ENCODE measurements at places on chromosomes 6 and 20.
A peak's percentile ranks its signal among the peaks of the same experiment; 100 is the strongest.

GRCh38 chr6:135012764-135013163, 41.9 kb downstream of the HBS1L start:
- peak; percentile 31 for DNase-seq

DNA sequence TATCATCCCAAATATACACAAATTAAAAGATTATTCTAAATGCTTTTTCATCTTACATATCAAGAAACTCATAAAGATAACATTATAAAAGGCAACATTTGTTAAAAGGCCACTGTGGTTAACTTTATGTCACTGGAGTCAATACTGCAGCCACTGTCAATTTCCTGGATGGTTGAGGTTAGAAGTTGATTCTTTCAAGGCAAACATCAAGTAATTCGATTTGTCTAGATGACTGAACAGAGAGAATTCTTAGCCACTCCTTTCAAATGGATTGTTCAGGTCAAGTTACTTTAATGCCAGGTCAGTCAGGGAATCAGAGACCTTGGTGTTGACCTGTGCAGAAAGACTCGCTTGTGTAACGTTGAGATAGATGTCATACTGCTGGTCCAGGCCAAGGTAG, 44.4 kb upstream of the SIM1 start:
- DNase-seq = no peak

GRCh38 chr20:40449974-40450616, 238.9 kb downstream of the MAFB start:
- DNase-seq = no peak

GRCh38 chr6:50986319-50986718, 167.6 kb downstream of the TFAP2B start:
- DNase-seq = no peak

GRCh38 chr6:25544833-25545232, 107.2 kb upstream of the SCGN start:
- DNase-seq = no peak

- DNase-seq = no peak
These were observed 190.1 kb upstream of the ARID1B start for GRCh38 chr6:156587071-156587470.

DNA sequence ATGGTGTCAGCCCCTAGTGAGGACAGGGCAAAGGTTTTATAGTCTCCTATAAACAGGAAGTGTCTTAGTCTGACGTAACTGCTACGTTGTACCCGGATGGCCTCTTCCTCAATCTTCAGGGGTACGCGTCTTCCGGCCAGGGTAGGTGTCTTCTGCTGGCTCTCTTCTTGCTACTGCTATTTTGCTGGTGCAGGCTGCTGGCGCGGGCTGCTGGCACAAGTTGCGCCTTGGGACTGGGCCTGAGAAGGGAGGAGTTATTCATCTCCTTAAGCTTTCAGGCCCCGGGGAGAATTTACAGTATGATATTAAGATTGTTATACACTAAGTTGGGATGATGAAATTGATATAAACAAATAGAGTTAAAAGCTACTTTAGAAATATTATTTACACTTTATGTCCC, 74.4 kb downstream of the HDGFL1 start:
- DNase-seq = no peak

GRCh38 chr6:105781915-105782314, 304.2 kb upstream of the PRDM1 start:
- DNase-seq = no peak

DNA sequence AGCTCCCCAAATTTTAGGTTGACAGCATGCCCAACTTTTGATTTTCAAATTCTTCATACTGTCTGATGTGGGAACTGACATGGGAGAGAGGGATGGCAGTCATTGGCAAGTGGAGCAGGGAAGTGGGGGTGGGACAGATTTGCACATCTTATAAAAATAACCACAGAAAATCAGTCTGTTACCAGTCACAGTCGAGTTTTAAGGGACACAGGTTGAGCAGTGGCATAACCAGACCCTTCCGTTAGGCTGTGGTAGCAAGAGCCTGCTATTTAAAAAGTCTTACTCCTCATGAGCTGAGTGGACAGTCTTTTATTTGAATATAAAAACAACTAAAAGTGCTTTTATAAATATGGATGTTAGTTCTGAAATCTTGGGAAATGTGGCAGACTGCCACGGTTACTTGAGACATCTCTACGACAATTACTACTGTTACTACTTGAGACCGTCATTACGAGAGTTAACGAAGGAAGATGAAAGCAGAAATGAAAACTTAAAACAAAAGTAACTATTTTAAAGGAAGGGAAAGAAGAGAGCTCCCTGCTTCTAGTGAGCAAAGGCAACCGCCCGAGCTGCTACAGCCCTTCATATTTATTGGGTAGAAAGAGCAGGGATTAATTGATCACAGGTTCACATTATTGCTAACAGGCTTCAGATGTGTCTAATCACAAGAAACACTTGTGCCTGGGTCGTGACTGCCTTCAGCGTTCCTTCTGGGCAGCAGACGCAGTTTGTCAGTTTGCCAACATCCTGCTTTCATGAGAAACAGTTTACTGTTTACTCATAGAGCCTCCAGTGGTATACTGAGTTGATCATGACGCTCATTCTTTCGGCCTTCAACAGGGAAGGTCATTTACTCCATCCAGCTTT, 71.3 kb downstream of the EFHC1 start:
- no peak for DNase-seq

- DNase-seq = no peak
These were observed 87.0 kb upstream of the ADGRF1 start for GRCh38 chr6:47129129-47129528.

- no peak for DNase-seq
These were observed 31.9 kb downstream of the BPIFB4 start for GRCh38 chr20:33111306-33111705.

GRCh38 chr6:36025260-36025931, 955 bp upstream of the SLC26A8 start:
- DNase-seq = no peak

GRCh38 chr20:54069501-54069971, 858 bp downstream of the BCAS1 start:
- DNase-seq = no peak

All from BJ (cell line).